ENCODE measurements at places on chromosomes 12 and 14. TPM values are rescaled to one million over a fixed set of nuclear protein-coding genes. Genes with fewer than 3 reads are reported as not detected.

- DNase-seq = no peak
These were observed 53.4 kb downstream of the SLC16A7 start for GRCh38 chr12:59649203-59649602.

DNA sequence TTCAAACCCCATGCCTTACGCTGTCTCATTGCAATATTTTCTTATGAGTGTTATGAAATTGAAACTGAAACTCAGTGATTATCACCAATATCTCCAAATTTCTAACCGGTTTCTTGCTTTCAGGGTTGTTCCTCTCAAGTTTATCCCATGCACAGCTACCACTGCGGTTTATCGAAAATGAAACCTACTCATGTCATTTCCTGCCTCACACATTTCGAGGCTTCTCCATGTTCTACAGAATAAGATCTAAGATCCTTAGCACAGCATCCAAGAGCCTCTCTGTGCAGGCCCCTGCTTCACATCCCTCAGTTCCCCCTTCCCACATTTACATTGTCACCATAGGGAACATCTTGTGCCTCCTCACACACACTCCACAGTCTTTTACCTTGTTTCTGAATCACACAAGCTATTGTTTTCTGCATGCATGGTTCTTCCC, 45.5 kb upstream of the FAR2 start:
- peak; percentile 84 for DNase-seq

DNA sequence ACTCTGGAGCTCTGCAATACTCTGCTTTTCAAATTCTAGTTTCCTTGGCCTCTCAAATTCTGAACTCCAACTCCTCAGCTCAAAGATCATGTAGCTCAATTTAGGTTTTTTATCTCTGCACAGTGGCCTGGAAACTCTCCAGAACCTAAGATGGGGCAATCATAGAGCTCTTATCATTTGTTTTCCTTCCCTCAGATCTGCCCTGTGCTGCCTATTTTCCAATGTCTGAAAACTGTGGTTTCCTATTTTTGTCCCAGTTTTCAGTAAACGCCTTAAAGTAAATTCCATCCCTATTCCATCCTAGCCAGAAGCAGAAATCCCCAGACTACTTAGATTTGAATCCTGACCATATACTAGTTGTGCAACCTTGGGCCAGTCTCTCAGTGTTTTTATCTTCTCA, 73.2 kb downstream of the CEP83 start:
- DNase-seq = no peak

DNA sequence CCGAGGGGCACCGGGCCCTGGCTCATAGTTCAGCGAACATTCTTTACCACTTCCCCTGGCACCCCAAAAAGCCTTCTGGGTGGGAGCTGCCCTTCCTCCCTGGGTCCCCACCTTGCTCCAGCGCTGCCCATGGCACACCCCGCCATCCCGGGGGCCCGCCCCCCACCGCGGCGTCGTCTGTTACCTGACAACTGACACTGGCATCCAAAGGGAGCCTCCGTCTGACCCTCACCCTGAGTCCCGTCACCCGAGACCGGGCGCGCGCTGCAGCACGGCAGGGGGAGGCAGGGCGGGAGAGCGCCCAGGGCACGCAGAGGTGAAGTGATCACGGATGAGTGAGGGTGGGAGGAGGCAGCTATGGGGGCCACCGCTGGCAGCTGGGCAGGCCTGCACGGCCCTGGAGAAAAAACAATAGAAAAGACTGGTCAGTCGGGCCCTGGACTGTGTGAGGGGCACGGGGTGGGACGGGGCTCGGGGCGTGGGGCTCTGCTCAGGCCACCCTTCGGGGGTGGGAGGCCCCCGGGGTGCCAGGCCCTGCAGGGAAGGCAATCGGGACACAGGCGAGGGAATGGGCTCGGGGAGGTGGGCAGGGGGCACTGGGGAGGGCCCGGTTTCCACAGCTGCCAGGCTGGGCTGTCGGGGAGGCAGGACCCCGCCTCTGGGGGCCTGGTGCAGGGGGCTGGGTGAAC, 40.7 kb downstream of the BCL11B start:
- peak; percentile 60 for DNase-seq

The PRB2 gene
- not detected for total RNA-seq

The BTG1 gene
- 801 TPM for total RNA-seq

The TBK1 gene
- total RNA-seq = 48.8 TPM
